ENCODE measurements at places on chromosomes 12 and 14.

DNA sequence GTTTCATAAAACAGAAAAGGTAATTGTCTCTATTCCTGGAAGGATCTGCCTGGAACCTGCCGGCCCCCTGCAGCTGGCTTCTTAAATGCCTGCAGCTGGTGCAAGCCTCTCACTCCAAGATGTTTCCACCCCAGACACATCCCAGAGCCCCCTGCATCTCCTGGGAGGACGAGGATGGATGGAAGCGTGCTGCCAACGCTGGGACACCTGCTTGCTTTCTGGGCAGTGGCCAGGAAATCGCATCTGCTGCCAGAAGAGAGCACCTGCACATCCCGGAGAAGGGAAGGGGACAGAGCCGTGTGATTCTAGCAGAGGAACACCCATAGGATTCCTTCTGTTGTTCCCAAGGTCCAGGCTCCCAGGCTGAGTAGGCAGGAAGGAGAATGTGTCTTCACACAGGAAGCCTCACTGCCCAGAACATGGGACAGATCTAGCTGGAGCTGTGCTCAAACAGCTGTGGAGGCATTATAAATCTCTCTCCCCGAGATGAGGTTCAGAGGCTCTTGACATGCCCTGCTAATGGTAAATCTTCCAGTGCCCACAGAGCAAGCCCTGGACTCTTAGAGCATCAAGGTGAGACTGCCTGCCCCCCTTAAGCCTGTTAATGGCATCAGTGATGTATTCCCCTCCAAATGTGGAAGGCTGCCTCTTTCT, 138.8 kb upstream of the MAP1LC3B2 start:
- DNase-seq = no peak

GRCh38 chr12:39341179-39341578, 101.7 kb downstream of the KIF21A start:
- no peak for DNase-seq

GRCh38 chr12:128513331-128513730, 246.4 kb downstream of the TMEM132C start:
- DNase-seq = no peak

- DNase-seq = no peak
Measured at GRCh38 chr12:1201886-1202285, 210.9 kb downstream of the ERC1 start.

GRCh38 chr12:59636945-59637691, 41.3 kb downstream of the SLC16A7 start:
- DNase-seq = no peak

GRCh38 chr14:104421401-104421821, 158.2 kb upstream of the C14orf180 start:
- DNase-seq = peak; percentile 1

GRCh38 chr14:105398726-105399465, 558 bp downstream of the TEX22 start:
- peak; percentile 50 for DNase-seq

DNA sequence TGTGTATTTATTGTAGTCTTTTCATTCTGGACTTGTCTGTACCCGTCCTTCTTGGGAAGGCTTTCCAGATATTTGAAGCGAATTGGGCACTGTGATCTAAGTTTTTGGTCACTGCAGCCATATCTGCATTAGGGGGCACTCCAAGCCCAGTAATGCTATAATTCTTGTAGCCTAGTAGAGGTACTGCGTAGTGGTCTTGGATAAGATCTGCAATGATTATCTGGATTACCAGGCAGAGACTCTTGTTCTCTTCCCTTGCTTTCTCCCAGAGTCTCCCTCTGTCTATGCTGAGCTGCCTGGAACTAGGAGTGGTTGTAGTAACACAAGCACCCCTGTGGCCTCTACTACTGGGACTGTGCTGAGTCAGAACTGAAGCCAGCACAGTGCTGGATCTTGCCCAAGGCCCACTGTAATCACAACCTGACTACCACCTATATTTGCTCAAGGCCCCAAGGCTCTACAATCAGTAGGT, 30.0 kb downstream of the SLC38A2 start:
- peak; percentile 44 for DNase-seq

DNA sequence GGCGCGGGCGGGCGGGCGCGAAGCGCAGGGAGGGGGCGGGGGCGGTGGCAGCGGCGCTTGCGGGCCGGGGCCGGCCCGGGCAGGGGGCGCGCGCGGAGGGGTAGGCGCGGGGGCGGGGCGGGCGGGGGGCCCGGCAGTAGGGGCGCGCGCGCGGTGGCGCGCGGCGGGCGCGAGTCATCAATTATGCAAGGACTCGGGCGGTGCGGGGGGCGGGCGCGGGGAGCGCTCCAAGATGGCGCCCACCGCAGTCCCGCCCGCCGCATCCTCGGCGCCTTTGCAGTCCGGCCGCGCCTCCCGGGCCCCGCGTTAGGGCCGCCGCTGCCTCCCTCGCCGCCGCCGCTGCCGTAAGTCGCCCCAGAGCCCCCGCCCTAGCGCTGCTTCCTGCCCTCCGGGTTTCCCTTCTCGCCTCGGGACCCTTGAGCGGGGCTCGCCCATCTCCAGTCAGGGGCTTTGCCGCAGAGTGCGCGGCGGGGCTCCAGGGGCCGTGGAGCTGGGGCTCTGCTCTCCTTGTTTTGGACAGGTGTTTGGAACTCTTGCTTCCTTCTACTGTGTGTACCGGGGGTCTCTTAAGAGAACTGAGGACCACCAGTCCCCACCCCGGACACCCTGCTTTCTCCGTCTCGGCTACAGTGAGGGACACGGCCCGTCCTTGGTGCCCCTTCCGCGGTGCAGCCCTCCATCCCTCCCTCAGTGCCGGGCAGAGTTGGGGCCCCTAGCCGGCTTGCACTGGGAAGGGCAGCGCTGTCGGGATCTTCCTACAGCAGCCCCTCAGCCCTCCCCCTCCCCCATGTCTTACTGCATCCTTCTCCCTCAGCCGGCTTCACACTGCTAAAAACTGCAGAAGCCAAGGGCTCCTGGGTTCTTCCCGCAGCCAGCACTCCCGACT, at the start of gene SCN8A:
SCN8A (plus strand) TSS at position 218 of the 886 bp plus-strand sequence. CDS start 71,585 bp downstream, outside the sequence.
- peak; percentile 47 for DNase-seq

DNA sequence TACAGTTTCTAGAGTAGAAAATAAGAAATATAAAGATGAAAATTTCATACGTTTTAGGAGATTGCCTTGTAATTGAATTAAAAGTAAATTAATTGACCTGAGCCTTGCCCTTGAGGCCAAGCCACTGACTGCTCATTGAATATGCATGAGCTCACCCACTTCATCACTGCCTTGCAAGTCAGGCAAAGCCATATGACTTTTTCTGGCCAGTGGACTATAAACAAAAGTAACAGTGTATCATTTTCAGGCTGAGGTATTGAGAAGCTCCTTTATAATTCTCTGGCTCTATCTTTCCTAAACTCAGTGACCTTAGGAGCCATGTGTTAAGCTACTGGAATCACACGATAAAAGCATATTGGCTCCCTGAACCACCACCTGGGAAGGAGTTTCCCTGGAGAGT, 369.3 kb downstream of the NUAK1 start:
- no peak for DNase-seq

- peak; percentile 40 for DNase-seq
Measured at GRCh38 chr12:101414533-101415119, 7.1 kb upstream of the ARL1 start.

DNA sequence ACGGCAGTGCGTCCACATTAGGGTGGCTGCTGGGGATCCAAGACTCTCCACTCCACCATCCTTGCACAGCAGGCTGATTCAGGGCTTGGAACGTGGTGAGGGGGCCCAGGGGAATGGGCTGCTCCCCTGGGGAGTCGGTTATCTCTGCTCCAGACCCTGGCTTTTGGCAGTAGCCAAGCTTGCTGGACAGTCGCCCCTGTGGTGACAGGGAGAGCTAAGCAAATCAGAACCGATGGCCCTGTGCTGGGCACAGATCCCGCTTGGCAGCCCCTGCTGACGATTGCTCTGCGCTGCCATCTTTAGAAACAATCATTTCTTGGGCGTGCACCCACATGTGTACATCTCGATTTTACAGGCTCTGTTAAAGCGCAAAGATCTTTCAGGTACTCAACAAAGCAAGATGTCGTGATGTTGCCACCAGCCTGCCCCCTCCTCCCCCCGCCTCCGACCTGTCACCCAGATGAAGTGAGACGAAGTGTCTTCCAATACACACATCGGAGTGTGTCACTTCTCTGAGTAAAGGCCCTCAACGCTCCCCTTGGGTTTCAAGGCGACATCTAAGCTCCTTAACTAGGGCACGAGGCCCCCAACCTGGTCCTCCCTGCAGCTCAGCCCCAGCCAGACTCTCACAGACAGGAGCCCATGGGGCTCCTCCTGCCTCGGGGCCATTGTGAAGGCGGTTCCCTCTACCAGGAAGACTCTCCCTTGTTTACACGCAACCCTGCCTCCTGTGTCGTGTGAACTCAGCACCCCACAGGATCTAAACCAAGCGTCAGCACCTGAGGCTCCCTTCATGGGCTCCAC, 55.6 kb downstream of the PITPNM2 start:
- DNase-seq = no peak

GRCh38 chr14:50804181-50804721, 26.7 kb downstream of the NIN start:
- no peak for DNase-seq

DNA sequence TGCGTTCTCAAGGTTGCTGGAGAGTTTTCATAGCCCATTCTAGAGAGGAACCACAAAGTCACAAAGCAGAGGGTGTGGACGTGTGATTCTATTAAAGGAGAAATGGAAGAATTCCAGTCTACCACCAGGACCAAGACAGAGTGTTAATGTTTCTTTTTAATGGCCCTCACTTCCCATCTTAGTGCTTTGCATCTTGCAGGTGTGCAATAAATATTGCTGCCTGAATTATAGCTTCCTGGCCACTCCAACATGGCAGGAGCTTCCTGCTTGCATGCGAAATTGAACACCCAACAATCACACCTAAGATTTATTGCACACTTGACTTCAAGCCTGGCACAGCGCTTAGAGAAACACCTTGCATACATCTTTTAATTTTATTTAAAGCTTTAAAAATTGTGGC, 22.4 kb upstream of the PPP1CC start:
- DNase-seq = no peak

- no peak for DNase-seq
Measured at GRCh38 chr12:94714378-94715114, 64.2 kb upstream of the TMCC3 start.

DNA sequence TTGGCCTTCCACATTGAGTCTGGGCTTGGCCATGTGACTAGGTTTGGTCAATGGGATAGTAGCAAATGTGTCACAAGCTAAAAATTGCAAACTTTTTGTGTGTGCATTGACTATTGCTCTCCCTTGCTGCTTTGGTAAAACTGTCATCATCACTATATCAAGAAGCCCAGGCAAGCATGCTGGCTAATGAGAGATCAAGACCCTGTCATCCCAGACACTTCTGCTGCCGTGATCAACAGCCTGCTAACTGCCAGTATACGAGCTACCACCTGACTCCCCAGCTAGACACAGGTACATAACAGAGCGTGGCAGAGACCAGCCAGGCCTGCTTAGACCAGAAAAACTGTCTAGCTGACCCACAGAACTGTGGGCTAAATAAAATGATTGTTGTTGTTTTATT, 456.7 kb upstream of the DCN start:
- no peak for DNase-seq

- no peak for DNase-seq
Measured at GRCh38 chr12:64240781-64241180, 18.7 kb upstream of the KICS2 start.

DNA sequence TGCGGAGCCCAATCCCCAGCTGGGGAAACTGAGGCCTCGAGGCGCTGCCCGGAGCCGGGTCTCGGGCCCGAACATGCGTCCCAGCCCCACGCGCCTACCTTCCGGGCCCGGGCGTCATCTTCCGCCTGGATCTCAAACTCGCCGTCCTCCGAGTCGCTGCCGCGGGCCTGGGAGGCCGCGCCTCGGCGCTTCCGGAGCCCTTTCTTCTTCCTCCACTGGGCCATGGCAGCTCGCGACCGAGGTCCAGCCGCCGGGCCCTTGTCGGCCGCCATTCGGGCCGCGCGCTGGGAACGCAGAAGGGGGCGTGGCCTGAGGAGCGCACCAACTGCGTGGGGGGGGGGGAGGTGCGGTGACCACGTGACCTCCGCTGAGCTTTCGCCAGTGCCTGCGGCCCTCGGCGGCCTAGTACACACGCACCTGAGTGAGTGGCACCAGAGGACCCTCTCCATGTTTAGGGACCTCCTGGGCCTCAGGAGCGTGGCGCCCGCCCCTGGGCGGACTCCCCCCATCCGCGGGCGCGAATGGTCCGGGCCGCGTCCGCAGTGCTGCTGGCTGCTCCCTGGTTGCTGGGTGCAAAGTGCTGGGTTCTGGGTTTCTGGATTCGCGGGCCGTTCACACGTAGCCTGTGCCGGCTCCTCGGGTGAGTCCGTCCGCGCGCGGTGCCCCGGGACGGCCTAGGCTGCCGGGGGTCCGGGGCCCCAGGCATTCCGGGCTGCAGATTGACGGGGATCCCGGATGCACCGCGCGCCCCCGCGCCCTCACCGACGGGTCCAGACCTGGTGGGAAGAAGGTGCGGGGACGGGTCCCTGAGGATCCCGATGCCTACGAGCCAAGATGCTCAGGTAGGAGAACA, at the start of the genes DDX54 and RITA1:
DDX54 (minus strand) TSS at position 299 of the 853 bp plus-strand sequence; CDS start at position 272, 27 bp downstream.
RITA1 (plus strand) TSS at position 542 of the 853 bp plus-strand sequence. CDS start 1,026 bp downstream, outside the sequence.
- DNase-seq = peak; percentile 74

- DNase-seq = no peak
Measured at GRCh38 chr12:78645956-78646355, 218.6 kb upstream of the SYT1 start.

- no peak for DNase-seq
Measured at GRCh38 chr12:107474639-107475539, 210.7 kb upstream of the PWP1 start.

DNA sequence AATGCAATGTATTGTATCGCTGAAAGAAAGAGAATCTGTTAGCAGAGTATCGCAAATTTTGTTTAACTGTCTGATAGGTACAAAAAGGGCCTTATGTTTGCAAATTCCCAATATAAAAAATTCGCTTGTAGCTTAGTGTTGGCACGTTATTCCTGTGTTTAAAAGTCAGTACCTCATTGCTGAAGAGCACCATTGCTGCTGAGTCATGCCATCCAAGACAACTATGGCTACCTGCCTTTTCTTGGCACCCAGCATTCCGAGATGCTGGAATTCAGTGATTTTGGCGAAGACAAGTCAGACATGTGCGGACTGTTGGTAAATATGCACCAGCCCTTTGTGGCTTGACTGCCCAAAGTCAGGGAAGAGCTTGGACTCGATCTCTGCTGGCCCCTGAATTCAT, 149.5 kb upstream of the EEA1 start:
- DNase-seq = no peak
